NCI-H69 (cell line): ENCODE measurements at places on chromosomes 2 and 18.

DNA sequence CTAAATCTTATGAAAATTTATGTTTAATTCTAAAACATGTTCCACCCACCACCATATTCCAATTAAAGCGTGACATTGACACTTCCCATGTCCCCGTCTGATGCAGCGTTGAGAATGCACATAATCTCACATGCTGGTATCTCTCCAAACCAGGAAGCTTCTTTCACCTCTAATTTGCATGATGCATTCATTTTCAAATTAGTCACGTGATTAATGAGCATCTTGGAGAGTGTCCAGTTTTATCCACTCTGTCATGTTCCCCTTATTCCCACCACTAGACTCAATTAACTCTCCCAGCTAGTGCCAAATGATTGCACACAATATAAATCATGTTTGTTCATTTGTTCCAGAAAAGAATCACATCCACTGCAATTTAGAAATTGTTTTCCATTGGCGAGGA, 105.8 kb downstream of the RIT2 start:
- DNase-seq, result peak; percentile 89

- peak; percentile 98 for DNase-seq
Measured at GRCh38 chr18:44130376-44130942, 550.2 kb upstream of the SETBP1 start.

DNA sequence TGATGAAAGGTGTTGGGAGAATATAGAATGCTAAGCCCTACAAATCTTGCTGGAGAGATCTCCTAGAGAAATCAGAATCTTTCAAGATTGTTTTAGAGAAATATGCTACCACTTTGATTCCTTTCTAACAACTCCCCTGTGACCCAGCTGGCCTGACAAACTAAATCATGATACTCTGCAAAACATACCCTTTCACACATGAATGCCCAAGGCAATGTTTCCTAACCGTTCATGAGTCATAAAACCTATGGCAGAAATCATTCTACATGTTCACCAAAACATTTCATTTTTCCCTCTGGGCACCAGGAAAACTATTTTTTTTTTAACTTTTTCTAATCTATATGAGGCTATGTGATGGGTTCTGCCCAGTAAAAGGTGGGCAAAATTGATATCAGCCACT, 77.8 kb upstream of the SETBP1 start:
- DNase-seq, result peak; percentile 40

DNA sequence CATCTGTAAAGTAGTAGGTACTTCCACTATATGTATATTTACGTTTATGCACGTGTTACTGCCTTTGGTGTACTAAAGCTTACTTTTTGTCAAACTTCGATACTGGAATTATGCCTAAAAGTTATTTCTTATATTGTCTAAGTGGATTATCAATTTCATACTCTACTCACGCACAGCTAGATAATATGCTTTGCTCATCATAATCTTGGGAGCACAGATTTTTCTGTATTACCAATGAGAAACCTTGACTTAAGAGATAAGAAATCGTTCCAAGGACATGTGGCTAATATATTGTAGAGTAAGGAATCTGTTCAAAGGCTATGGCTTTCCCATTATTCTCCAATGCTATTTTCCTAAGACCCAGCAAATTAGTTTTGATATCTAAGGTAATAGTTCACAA, 6.5 kb downstream of the HSPE1 start:
- no peak for DNase-seq

DNA sequence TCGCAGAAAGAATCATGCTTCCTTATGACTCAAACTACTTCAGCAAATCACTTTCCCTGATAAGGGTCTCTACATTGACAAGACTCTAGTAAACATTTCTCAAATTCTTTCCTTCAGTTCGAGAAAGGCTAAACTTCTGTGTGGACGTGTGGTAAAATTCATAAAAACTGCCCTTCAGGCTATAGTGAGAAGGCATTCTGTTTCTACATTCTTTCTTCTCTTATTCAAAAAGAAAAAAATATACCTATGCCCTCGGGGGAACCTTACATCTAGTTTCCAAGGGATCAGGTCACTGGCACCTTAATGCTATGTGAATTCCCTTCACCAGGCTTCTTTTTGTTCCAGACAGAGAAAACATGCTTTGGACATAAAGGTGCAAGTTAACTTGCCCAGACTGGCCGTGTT, 4.9 kb downstream of the VIT start:
- DNase-seq, result no peak

- DNase-seq, result no peak
Measured at GRCh38 chr18:57579934-57580333, 6.6 kb downstream of the FECH start.

GRCh38 chr2:109523536-109524361, 90.0 kb downstream of the SEPTIN10 start:
- DNase-seq, result no peak

DNA sequence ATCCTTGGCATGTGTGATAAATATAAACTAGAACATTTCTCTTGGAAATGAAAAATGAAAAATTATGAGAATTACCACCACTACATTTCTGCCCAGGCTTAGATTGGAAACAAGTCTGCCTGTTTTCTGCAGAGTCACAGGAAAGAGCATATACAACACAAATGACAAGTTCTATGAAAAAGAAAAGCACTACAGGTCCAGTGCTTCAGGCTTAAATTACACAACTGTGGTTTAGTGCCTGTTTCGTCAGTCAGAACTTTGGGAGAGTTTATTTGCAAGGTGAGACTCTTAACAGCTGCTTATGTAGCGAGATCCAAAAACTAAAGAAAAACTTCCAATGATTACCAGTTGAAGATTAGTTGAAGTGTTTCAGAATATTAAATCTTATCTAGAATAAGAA, 68.9 kb downstream of the RTN4 start:
- no peak for DNase-seq

GRCh38 chr18:21300908-21301200, 58.8 kb downstream of the GREB1L start:
- no peak for DNase-seq

GRCh38 chr2:128513961-128514283, 195.3 kb upstream of the HS6ST1 start:
- DNase-seq, result no peak

GRCh38 chr18:48428475-48429177, 19.4 kb upstream of the ZBTB7C start:
- peak; percentile 61 for DNase-seq

DNA sequence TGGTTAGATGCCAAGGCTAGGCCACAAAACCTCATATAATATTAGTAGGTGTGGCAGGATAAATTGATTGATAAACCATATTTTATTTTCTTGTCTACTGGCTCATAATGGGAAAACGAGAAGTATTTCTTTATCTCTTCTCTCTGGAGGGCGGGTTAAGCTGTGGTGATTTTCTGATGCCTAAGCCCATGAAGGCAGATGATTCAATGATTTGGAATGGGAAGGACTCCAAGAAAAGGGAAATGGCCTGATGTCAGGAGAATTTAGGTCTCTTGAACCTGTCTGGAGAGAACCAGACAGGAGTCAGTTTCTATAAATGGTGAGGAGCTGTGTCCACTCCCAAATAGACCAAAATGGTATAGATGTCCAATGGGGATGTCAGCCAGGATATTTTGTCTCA, 18.7 kb upstream of the MAP4K3 start:
- no peak for DNase-seq

DNA sequence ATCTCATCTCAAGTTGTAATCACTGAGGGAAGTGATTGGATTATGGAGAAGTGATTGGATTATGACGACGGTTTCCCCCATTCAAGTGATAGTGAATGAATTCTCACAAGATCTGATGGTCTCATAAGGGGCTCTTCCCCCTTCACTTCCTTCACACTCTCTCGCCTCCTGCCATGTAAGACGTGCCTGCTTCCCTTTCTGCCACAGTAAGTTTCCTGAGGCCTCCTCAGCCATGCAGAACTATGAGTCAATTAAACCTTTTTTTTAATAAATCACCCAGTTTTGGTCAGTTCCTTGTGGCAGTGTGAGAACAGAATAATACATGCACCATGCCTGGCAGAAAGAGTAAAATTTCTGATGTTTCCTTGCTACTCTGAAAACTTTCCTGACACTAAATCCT, 36.6 kb downstream of the CEP68 start:
- no peak for DNase-seq

DNA sequence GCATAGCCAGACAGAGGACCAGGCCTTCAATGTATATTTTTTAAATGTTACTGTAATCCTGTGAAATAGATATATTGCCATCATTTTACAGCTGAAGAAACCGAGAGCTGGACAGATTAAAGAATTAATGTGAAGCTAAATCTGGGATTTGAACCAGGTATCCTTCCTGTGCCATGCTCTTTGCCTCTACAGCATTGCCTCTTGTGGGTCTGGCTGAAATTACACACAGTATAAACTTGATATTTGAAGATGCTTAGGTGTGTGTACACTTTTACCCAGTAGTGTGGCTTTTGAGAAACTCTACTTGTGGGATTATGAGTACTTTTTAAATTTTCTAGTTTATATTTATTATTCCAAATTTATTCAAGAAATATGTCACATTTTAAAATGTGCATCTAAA, 264.5 kb downstream of the CNTNAP5 start:
- DNase-seq, result no peak

DNA sequence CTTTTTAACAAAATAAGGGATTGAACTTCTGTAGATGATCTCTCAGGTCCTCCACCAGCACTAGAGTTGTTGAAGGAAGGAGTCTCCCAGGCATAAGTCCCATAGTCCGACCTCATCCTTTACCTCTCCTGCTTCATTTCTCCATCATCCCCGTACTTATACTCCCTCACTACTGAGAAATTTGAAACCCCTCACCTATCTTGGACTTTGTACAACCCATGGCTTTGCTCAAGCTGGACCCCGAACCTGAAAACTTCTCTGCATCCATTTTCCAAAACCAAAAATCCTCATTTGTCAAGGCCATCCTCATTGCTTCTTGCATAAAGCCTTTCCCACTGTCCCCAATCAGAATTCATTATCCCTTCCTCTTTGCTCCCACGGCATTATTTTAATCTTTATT, 482 bp upstream of the NHEJ1 start:
- no peak for DNase-seq

DNA sequence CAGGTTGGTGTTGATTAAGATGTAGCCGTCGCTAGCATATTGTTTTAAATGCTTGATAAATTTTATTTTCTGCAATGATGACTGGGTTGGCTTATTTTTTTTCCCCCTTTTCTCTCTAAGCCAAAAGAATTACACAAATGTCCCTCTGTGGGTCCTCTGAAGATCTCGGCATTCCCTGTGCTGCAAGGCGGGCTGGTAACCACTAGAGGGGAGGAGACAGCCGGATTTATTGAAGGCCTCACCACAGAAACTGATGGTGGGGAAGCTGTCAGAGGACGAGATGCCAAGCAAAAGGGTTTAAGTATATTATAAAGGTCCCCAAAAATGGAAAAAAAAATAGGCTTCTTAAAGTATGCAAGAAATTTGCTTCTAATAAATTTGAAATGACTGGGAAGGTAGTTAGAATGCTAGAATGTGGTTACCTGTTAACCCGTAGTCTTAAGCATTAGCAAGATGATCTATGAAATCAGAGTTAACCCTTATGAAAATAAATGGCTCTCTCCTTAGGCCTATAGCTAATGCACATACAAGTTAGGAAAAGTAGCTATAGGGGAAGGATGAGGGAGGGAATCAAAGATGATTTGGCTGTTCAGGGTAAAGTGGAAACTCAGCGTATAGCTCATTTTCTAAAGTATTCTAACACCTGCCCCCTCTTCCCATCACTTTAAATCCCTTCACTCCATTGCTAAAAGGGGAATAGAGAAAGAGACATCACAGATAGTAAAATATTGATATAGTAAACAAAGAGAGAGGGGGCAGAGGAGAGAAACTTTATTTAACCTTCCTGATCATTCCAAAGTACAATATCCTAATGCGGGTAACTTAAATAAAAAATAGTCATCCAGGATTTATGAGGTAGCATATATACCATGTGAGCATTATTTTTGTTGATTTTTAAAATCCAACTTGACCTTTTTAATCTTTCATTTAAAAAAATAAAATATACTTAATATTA, 894.5 kb upstream of the POU3F3 start:
- peak; percentile 8 for DNase-seq

DNA sequence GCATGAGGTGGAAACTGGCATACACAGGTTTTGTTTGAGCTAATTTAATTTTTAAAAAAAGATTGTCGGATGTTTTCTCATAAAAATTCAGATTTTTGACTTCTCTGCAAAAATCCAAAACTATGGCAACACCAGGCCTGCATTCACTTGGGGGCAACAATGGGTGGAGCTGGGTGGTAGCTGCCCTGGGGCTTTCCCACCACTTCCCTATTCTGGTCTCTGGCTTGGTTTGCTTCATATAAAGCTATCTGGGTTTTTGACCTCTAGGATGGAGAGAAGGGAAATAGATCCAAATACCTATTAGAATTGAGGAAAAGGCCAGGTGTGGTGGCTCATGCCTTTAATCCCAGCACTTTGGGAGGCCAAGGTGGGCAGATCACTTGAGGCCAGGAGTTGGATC, 5.5 kb upstream of the CYP27A1 start:
- DNase-seq, result no peak

GRCh38 chr2:160650196-160651118, 156.8 kb upstream of the RBMS1 start:
- DNase-seq, result no peak

DNA sequence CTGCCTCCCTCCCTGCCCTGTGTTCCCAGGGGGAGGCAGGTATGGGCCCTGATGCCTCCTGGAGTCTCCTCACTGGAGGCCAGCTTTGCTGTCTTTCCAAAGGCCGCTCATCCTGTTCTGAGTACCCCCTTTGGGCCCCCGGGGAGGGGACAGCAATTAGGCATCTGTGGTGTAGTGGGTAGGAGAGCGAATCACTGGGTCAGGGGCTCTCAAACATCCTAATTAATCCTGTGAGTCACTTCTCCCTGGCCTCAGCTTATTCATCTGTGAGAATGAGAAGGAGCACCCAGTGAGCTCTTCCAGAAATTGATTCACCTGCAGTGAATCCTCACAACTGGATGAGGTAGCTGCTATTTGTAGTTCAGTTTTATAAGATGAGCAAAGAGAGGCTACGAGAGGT, 16.4 kb downstream of the TET3 start:
- DNase-seq, result peak; percentile 55

- DNase-seq, result peak; percentile 76
Measured at GRCh38 chr2:40244675-40245074, 207.2 kb downstream of the SLC8A1 start.

- DNase-seq, result peak; percentile 41
Measured at GRCh38 chr2:46663614-46664013, 184.2 kb downstream of the TMEM247 start.

GRCh38 chr2:27727257-27727656, 44.3 kb upstream of the MRPL33 start:
- no peak for DNase-seq

GRCh38 chr2:26853751-26854150, 5.8 kb downstream of the DPYSL5 start:
- DNase-seq, result no peak
